Hematopoietic multipotent progenitor cell treated with erythropoietin and hydrocortisone succinate and interleukin-3 and kit ligand, for 6 days (in vitro differentiated cells): ENCODE measurements at places on chromosomes 7 and 10.
A peak's percentile ranks its signal among the peaks of the same experiment; 100 is the strongest.

GRCh38 chr7:139823959-139824521 is 5.0 kb upstream of the TBXAS1 start:
- no peak for DNase-seq

- peak; percentile 96 for DNase-seq
Observed at GRCh38 chr10:114603948-114604347, 54.1 kb downstream of the ABLIM1 start.

DNA sequence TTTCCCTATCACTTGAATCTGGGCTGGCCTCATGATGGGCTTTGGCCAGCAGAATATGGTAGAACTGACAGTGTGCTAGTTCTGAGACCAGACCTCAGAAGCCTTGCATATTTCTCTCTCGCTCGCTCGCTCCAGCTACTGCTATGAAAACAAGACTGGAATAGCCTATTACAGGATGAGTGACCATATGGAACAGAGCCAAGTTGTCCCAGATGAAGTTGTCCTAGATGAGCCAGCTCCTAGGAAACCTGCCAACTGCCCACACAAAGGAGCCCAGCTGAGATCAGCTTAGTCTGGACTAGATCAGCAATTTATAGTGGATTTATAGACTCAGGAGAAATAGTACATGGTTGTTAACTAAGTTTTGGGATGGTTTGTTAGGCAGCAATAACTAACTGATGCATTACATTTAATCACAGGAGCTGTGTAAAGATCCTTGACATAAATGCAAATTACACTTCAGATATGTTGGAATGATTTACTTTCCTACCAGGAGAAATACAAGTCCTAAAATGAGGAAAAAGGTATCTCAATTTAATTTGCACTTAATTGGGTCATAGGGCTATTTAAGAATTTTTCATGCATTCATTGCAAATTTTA is 6.8 kb upstream of the HECW1 start:
- no peak for DNase-seq

- DNase-seq: no peak
Observed at GRCh38 chr10:120710076-120710475, 141.1 kb upstream of the WDR11 start.

DNA sequence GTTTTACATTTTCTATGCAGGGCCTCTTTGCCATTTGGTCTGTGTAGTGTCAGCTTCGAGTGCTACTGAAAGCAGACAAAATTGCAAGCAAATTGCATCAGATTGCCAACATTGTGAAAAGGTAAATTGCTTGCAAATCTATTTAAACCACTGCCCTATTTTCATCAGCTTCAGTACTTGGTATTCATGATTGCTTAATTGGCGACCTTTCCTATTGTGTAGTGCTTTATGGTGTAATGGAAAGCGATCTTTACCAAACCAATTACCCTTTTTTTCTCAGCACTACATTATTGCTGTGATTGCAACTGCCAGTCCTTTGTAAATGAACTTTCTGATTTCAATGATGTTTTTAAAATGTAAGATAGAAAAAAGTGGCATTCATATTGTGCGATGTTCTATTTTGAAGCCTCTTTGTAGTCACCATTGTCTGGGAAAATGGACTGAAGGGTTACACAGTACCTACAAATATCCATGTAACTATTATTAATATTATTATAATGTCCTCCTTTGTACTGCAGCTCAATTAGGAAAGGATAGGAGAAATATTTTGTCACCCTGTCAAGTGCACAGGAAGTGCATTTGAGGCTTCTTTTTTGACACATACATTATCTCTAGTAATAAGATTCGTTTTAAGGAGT is 177.7 kb upstream of the SP8 start:
- DNase-seq: no peak

- DNase-seq: no peak
Observed at GRCh38 chr7:77757589-77757988, 40.6 kb downstream of the TMEM60 start.
